Activated naive CD8-positive, alpha-beta T cell treated with anti-CD3 and anti-CD28 coated beads, Interleukin-2, amount 10 ng/mL, durations not matched to agents 7 days and 5 days (primary cell): ENCODE measurements at places on chromosomes 13 and 19.

GRCh38 chr13:49124693-49125304 lies 95.3 kb upstream of the MLNR start:
- no peak for DNase-seq

GRCh38 chr19:46025835-46026234 lies 3.0 kb upstream of the PGLYRP1 start:
- no peak for DNase-seq

- no peak for DNase-seq
Measured at GRCh38 chr13:83423381-83423780, 458.9 kb downstream of the SLITRK1 start.

GRCh38 chr13:94703271-94703670 lies 9.1 kb downstream of the SOX21 start:
- no peak for DNase-seq

GRCh38 chr13:68232351-68233130 lies 1002.4 kb upstream of the PCDH9 start:
- DNase-seq = no peak

- DNase-seq = no peak
Measured at GRCh38 chr13:65074248-65074647, 2155.9 kb downstream of the PCDH9 start.

DNA sequence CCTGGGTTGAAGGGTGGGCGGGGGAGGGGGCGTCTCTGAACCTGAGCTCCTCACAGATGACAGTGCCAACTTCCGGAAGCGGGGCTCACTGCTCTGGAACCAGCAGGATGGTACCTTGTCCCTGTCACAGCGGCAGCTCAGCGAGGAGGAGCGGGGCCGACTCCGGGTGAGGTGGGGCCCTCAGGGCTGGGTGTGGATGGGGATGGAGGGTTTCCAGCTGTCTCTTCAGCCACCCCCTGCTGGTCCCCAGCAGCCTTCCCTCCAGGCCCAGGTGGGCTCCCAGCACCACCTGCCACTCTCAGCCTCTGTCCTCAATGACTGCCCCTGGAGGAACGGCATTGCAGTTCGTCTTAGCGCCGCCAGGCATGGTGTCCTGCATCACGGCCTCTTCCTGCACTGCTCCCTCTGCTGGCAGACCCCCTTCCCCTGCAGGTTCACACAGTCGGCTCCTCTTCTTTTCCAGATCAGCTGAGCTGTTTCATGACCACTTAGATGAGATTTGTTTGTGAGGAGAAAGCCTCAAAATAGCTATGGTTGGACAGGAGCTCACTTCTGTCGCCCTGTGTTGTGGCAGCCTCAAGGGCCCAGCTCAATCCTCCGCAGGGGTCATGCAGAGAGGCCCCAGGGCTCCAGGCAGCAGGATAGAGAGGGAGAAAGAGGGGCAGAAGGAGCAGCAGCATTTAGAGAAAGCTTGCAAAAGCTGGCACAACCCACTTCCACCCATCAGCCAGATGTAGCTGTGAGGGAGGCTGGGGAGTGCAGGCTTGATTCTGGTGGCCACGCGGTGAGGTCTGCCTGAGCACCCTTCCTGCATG lies 2.5 kb upstream of the GARIN5A start:
- DNase-seq = no peak

DNA sequence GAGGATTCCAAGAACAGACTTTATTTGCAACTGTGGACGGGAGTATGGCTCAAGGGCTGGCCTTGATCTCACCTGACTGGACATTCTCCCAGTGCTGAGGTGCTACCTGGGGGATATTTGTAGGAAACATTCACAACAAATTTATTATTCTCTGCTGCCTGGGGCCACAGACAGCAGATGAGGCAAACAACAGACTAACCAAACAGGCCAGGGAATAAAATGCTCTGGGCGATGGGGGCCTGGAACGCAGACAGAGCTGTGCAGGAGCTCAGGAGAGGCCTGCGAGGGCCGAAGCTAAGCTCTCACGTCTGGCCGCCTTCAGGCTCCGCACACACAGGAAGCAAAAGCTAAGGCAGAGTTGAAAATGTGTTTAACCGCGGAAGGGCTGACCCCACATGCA lies 7.8 kb downstream of the PLPP2 start:
- no peak for DNase-seq

GRCh38 chr13:40514802-40515201 lies 151.6 kb downstream of the FOXO1 start:
- DNase-seq = no peak

- no peak for DNase-seq
Measured at GRCh38 chr13:78187781-78188180, 269.1 kb upstream of the EDNRB start.

GRCh38 chr19:54096617-54097106 lies 3.9 kb downstream of the OSCAR start:
- peak; percentile 53 for DNase-seq

DNA sequence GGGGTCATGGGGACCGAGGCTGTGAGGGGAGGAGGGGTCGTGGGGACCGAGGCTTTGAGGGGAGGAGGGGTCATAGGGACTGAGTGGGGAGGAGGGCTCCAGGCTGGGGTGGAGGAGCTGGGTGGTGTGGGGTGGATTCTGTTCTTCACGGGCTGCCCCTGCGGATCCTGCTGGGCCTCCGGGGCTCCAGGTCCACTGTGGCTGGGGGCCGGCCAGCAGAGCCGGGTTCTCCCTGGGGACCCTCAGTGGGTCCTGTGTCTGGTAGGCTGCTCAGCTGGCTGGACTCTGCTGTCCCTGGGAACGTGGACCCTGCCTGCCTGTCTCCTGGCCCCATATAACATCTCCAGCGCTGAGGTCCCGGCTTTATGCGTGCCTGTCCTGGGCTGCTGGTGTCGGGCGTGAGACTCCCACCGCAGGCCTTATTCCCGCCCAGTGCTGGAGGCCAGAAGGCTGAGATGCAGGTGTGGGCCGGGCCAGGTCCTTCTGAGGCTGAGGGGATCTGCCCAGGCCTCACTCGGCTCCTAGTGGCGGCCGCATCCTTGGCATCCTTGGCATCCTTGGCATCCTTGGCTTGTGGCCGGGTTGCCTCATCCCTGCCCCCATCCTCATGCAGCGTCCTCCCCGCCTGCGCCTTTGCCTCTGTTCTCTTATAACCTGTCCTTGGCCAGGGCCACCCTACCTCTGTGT lies 19.8 kb upstream of the GNA15 start:
- no peak for DNase-seq

DNA sequence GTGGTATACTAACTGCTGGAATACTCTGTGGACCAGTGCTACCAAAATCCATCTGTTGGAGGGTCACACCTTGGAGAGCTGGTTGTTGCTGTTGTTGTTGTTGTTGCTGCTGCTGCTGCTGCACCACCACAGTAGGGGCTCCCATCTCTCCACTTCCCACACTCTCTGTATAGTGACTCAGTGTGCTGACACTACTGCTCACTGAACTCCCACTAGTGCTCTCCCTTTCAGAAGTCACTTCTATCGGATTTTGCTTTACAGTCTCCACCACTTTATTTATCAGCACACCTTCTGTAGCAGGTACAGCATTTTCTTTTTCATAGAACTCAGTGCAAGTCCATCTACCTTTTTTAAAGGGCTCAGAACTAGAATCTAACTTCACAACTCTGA lies 1.7 kb downstream of the TSC22D1 start:
- DNase-seq = no peak
